ENCODE measurements at places on chromosomes 3 and 15.

DNA sequence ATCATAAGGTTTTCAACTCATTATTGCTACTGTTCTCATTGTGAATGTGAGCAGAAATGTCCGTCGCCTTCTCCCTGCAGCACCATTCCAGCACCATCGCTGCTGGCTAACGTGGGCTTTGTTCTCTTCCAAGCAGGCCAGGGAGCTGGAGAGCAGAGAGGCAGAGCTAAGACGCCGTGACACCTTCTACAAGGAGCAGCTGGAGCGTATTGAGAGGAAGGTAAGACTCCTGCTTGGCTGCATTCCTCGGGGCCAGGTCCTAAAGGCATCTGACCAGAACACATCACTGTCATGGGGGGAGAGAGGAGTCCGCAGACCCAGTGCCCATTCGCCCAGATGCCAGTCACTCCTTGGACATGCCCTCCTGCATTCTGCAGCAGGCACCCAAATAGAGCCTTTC, 130.4 kb upstream of the PLXNA1 start:
- no peak for DNase-seq

- peak; percentile 33 for DNase-seq
Observed at GRCh38 chr3:59469948-59470723, 420.3 kb upstream of the CFAP20DC start.

- DNase-seq: no peak
Observed at GRCh38 chr3:38112378-38112761, 24.6 kb downstream of the ACAA1 start.

DNA sequence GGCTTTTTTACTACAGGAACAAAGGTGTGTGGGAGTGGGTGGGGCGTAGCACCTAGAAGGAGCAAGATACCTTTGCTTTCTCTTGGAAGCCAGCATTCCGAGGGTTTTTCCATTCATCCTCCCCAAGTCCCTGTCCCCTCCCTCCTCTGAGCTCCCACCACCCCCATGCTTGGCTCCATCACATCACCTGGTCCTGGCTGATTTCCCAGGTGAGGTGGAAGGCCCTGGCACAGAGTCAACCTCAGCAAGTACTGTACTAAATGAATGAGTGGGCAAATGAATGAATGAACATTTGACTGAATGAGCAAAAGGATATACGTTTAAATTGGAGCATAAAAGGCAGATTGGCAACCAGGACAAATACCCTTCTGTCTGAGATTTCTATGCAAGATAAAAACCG, 45.4 kb downstream of the DZIP1L start:
- DNase-seq: no peak

DNA sequence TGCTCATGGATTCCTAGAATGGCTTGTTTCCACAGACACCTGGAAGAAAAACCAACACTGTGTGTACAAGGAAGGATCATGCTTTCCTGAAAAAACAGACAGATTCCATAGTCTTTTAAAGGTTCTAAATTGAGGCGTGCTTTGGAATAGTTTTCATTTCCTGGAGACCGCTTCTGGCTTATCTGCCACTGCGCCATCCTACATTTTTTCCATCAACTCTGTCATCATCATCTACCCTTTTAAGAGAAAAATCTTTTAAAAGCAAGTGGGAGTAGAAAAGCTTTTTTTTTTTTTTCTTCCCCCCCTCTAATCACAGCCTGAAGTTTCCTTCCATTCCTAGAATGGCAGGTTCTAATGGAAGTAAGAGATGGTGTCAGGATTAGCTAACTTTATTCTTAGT, 379.4 kb upstream of the C2CD4B start:
- DNase-seq: no peak

- no peak for DNase-seq
Observed at GRCh38 chr3:182331341-182331740, 462.0 kb upstream of the ATP11B start.

GRCh38 chr15:81752546-81752942, 293.3 kb downstream of the MEX3B start:
- peak; percentile 0 for DNase-seq

DNA sequence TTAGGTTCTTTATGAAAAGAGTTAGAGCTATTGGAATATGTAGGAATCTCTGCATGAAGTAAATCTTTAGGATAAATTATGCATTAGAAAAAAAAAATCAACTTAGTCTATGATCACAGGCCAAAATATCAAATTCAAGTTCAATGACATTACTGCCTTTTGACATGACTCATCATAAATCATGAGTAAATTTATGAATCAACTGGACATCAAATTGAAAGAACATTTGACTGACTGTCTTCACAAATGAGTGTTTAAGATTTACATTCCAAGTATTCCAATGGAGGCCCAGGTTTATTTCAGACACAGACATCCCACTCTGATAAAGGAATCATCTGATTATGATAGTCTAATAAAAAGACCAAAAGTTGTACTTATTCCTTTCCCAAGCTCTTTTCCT, 192.8 kb upstream of the TTC14 start:
- no peak for DNase-seq

DNA sequence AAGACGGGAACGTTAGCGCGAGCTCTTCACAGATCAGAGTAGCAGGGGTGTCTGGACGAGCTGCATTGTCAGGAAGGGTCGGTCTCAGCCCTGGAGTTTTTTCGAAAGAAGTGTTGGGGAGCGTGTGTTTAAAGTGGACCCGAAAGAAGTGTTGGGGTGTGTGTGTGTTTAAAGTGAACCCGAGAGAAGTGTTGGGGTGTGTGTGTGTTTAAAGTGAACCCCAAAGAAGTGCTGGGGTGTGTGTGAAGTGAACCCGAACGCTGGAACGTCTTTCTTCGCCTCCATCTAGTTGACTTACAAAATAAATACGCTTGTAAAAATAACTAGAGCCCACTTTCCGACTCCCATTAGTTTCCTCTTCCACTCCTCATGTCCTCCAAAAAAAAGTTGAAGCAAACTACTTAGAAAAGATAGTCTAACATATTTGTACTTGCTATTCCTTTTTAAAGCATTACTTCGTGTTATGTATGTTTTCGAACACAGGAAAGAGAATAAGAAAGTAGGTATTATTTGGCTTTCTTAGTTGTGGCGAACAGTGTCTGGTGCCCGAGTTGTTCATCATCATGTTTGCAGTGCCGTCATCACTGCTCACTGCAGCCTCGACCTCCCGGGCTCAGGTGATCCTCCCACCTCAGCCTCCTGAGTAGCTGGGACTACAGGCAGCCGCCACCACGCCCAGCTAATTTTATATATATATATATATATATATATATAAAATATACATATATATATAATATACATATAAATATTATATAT, 1.0 kb downstream of the LRCH3 start:
- no peak for DNase-seq

DNA sequence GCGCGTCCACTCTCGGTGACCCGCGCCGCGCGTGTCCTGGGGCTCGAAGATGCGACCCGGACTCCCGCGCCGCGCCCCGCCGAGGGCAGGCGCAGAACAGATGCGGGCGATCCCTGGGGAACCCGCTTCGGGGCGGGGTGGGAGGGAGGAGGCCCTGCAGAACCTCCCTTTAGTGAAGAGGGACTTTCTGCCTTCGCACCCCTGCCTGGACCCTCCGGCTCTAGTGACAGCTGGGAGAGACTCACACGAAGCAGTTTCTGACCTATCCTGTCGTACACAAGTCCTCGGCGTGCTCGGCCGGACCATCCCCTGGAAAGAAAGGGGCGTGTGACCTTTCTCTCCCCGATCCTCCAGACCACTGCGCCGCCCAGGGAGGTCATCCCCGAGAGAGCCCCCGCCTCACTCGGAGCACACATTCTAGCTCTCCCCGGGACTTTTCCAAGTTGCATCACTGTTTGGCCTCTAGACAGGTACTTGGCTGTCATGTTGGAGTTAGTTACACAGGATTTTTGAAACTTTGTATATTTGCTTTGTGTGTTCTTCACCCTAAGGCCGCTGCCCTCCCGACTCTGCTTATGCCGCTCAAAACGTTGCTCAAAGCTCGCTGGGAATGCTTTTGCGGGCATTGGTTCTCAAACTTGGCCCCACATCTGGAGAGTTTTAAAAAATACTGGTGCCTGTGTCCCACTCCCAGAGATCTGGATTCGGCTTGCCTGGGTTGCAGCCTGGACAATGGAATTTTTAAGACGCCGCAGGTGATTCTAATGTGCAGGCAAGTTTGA, 582 bp downstream of the CGNL1 start:
- DNase-seq: peak; percentile 21
